Hematopoietic multipotent progenitor cell treated with erythropoietin and hydrocortisone succinate and interleukin-3 and kit ligand, for 17 days (in vitro differentiated cells): ENCODE measurements at places on chromosomes 12 and 14.
A peak's percentile ranks its signal among the peaks of the same experiment; 100 is the strongest.

- DNase-seq = no peak
Measured at GRCh38 chr14:51512316-51512715, 139.4 kb upstream of the FRMD6 start.

GRCh38 chr12:127685491-127685890 is 581.5 kb upstream of the TMEM132C start:
- DNase-seq = no peak

- no peak for DNase-seq
Measured at GRCh38 chr12:33427071-33427470, 12.5 kb downstream of the SYT10 start.

DNA sequence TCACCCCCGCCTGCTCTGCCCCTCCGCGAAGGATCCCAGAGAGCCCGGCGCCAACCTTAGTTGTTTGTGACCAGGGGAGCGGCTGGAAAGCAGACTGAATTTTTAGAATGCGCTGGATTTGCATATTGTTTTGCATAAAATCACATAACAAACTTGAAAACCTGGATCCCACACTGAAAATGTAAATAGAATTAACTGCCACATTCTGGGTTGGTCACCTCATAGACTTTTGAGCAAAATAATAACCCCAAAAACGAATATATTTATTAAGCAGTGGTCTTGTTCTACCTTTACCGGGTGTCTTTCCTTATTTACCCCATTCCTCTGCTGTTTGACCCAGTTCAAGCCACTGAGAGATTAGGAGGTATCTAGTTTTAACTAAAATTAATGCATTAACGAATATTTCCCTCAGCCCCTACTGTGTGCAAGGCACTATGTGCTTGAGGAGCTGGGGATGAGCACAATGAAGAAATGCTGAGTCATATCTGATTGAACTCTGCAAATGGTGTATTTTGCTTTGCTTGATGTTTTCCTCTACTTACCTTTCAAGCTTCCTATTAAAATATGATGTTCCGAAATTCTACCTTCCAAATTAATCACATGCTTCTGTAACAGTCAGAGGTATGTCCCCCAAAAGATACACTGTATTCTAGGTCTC is 438 bp upstream of the EGLN3 start:
- DNase-seq = peak; percentile 34

- no peak for DNase-seq
Measured at GRCh38 chr12:6074427-6074826, 50.0 kb downstream of the VWF start.

DNA sequence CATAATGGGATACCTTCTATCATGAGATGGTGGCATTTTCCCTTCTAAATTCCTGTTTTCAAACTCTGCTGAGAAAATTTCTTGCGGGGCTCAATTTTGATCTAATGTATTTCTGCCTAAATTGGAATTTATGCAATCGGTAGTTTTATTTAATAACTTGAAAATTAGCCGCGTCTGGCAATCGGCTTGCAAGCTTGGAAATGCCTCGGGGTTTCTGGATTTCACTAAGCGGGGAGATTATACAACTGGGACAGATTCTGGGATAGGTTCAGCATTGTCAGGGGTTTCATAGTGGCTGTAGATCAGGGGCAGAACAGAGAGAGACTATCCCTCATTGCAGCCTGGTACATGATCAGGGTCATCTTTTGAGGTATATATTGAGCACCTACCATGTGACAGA is 8.6 kb downstream of the CCDC60 start:
- no peak for DNase-seq

- no peak for DNase-seq
Measured at GRCh38 chr12:19757317-19757877, 318.1 kb downstream of the AEBP2 start.

- DNase-seq = no peak
Measured at GRCh38 chr12:5114436-5114835, 70.8 kb downstream of the KCNA5 start.

DNA sequence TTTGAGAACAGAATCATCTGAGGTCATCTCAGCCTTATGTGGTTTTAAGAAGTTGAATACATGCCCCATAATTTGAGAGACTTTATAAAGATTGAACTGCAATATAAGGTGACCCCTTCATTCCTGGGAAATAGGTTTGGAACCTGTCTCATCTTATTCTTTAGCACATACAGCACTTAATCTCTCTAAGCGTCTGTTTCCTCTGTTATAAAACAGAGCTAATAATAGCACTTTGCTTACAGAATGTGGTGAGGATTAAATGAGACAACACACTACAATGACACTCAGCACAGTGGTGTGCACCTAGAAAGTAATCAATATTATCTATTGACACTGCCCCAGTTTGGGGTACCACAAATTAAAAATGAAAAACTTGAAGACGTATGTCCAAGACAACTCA is 102.1 kb downstream of the DUSP6 start:
- DNase-seq = no peak

- DNase-seq = no peak
Measured at GRCh38 chr12:32135967-32136366, 29.3 kb downstream of the BICD1 start.

GRCh38 chr14:25322784-25323183 is 272.8 kb upstream of the STXBP6 start:
- no peak for DNase-seq

GRCh38 chr14:105168496-105168978 is at the start of gene JAG2:
Gene JAG2 (minus strand): TSS chr14:105168776. CDS start chr14:105168420, 356 bp downstream.
- DNase-seq = no peak

DNA sequence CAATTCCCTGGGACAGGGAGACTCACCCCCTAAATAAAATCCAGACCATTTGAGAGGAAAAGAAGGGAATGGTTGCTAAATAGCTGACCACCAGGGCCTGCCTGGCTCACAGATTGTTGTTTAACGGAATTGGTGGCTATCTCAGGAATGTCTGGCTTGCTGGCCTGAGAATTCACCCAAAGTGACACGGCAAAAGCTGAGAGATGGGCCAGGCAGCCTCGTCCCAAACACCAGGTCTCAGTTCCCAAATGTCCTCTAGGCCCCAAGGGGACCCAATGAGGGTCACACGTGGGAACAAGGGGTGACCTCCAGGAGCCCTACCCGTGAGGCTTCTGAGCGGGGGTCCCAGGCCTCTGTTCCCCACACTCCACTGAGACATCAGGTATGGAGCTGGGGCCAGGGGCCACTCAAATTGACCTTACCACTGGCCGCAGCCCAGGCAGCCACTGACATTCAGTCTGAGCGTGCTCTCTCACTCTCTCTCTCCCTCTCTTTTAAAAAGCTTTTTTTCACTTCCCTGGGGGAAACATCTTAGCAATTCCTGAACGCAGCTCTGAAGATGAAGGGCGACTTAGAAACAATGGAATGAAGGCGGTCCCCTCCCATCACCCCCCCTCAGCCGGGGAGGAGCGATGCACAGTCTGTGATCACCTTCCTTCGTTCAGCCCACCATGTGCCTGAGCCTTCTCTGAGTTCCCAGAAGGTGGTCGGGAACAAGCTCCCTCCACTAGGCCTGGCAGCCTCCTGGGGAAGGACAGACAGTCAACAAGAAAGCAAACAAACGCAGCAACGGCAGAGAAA is 131.2 kb downstream of the SCARB1 start:
- DNase-seq = no peak

GRCh38 chr12:127231371-127231770 is 1035.6 kb upstream of the TMEM132C start:
- no peak for DNase-seq

DNA sequence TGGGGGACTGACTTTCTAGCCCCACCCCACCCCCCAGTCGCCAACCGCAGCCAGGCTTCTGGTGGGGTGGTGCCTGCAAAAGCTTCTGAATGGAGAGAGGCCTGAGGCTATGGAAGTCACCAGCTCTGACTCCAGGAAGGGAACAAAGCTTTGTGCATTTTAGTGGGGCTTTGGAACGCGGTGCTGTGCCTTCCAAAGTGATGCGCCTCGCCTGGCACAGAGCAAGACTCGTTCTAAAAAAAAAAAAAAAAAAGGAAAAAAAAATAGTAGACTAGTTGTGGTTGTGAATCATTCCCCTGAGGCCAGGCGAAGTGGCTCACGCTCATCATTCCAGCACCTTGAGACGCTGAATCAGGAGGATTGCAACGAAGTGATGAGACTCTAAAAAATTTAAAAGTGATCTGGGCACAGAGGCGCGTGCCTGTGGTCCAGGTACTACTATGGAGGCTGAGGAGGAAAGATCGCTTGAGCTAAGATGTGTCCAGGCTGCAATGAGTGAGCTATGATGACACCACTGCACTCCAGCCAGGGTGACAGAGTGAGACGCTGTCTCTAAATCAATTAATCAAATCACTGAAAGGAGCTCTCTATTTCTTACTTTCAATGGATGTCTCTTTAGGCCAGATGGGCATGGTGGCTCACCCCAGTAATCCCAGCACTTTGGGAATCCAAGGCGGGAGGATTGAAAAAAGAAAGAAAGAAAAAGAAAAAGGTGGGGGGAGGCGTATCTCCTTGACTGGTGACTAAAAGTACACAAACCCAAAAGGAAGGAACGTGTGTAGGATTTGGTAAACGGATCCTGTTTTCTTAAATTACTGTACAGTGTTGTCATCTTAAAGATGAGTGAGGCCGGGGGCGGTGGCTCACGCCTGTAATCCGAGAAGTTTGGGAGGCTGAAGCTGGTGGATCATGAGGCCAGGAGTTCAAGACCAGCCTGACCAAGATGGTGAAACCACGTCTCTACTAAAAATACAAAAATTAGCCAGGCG is 259.6 kb upstream of the ALG10B start:
- no peak for DNase-seq

DNA sequence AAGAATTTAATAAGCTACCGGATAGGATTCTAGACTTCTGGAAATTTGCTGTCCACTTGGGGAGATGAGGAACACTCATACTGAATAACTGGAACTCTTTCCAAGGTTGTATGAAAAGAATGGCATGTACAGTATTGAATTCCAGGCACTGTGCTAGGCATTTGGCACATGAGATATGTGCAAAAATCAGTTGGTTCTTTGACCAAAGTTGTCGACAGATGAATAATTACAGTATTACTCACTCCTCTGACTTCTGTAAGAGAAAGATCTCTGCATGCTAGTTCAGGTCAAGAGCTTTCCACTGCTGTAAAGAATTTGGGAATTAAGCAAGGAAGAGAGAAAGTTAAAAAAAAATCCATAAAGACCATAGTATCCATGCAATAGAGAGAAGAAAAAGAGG is 764.7 kb downstream of the BCL11B start:
- no peak for DNase-seq

- DNase-seq = no peak
Measured at GRCh38 chr12:39619660-39620433, at the start of gene ABCD2. Gene ABCD2 (minus strand): TSS chr12:39619803. CDS start chr12:39619615, 188 bp downstream.

- no peak for DNase-seq
Measured at GRCh38 chr14:51547260-51547659, 104.5 kb upstream of the FRMD6 start.

- no peak for DNase-seq
Measured at GRCh38 chr12:82174936-82175335, 183.3 kb downstream of the CCDC59 start.

DNA sequence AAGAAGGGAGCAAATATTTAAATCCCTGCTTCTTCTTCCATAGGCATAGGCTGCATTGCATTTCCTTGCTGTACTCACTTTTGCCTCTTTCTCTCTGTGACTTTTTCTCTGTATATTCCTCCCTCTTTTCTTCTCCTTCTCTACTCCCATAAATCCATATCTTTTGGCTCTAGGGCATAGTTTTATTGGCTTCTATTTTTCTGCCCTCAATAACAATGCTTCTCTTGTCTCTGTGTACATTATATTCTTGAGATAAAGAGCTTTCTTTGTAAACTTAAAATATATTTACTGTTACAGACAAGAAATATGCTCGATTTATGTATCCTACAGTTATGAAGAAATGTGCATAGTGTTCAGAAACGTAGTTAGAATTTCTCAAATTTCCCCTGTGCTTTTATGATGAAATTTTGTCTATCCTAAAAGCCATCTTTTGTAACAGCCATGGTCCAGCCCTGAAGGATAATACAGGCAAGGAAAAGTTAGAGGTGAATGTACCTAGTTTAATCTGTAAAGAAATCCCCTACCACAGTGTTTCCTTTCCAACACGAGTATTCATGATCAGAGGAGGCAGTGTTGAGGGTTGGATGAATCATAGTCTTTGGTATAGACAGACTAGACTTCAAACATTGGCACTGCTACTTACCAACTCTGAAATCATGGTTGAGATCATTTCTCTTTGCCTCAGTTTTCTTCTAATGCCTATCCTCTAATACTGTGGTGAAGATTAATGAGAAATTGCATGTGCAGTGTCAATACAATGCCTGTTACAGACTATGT is 173.3 kb upstream of the FAR2 start:
- no peak for DNase-seq

DNA sequence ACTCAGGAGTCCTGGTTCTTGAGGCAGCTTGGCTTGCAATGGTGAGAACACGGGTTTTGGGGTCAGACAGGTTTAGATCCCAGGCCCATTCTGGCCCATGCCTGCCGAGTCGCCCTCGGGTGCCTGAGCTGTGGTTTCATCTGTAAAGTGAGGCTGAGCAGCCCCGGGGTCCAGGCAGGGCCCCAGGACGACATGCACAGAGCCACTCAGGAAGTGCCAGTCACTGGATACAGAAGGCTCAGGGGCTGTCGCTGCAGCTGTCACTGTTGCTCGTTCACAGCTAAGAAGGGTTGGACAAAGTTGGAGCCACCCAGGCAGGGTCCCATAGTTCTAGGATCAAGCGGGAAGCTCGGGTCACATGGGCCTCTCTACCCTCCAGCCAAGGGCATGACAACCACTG is 403.1 kb downstream of the BCL11B start:
- no peak for DNase-seq

GRCh38 chr12:76085520-76085868 is 1.0 kb upstream of the NAP1L1 start:
- peak; percentile 27 for DNase-seq

GRCh38 chr14:102693006-102693755 is 84.1 kb upstream of the TRAF3 start:
- DNase-seq = no peak

GRCh38 chr12:30748147-30748546 is 6.6 kb downstream of the CAPRIN2 start:
- peak; percentile 45 for DNase-seq

GRCh38 chr14:40115583-40115982 is 683.4 kb upstream of the FBXO33 start:
- DNase-seq = no peak

- DNase-seq = no peak
Measured at GRCh38 chr14:99873653-99874052, 80.4 kb downstream of the EML1 start.

- no peak for DNase-seq
Measured at GRCh38 chr12:89138048-89138852, 214.1 kb downstream of the DUSP6 start.

GRCh38 chr14:53979747-53980642 is 23.4 kb upstream of the BMP4 start:
- no peak for DNase-seq

DNA sequence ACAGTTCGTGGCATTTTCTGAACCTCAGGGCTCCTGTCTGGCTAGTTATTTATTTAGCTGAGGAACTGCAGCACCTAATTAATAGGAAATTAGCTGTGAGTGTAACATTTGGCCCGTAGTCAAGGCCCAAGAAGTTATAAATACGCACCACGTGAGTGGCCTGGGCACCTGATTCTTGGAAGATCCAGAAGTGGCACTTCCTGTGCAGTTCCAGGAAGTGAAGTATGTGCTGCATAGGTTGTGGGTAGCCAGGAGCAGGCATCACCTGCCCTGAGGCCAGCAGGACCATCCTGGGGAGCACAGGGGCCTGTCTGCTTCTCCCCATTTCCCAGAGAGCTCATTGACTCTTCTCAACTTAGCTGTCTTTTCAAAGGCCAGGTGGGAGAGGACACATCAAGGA is 255.6 kb downstream of the NRXN3 start:
- DNase-seq = no peak
